Aorta (tissue), 5 donors: ENCODE measurements at places on chromosomes 6 and 20.

- H3K27me3 ChIP-seq, result no peaks in the 10 kb centered on the region
- no peaks in the 10 kb centered on the region for H3K4me1 ChIP-seq
- no peak overlapping the region for H3K4me3 ChIP-seq
- no peak overlapping the region for H3K27ac ChIP-seq
Observed at GRCh38 chr6:157469378-157469777, 88.4 kb downstream of the ZDHHC14 start.

DNA sequence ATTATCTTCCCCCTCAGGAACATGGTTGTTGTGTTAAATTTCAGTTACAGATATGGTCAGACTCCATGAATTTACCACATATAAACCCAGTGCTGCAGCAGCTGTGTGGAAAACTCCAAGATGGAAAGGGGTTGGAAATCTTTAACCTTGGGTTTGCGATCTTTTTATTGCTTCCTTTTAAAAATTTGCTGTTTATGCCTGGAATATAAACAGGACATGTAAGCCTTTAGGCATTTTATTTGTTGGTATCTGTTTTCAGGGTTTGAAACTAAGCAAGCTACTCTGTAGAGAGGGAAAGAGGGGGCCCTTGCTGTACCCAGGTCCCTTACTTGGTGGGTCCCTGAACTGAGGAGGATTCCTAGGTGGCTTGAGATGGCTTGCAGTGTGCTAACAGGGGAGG, 778 bp downstream of the PKIG start:
- peak overlapping the region; percentile 84 for H3K27ac ChIP-seq
- no peaks in the 10 kb centered on the region for H3K36me3 ChIP-seq
- no peak for DNase-seq
- H3K4me3 ChIP-seq, result peak overlapping the region; percentile 67

DNA sequence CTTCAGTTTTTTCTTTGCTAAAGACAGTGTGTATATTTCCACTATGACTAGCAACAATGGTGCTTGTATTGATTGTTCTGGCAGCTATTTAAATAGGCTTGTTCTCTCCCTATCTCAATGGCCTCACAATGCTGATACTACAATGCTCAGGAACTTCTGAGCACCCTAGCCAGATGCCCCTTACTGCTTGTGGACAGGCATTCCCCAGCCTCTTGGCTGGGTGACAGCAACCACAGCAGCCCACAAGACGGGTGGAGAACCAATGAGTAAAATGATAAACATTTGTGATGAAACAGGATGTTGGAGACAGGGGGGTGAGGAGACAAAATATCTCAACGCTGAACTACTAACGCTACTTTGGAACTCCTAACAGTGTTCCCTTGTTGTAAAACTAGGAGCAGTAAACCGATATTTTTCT, 42.3 kb downstream of the HIVEP2 start:
- H3K36me3 ChIP-seq, result no peaks in the 10 kb centered on the region
- H3K27ac ChIP-seq, result no peak overlapping the region
- no peaks in the 10 kb centered on the region for H3K4me1 ChIP-seq

DNA sequence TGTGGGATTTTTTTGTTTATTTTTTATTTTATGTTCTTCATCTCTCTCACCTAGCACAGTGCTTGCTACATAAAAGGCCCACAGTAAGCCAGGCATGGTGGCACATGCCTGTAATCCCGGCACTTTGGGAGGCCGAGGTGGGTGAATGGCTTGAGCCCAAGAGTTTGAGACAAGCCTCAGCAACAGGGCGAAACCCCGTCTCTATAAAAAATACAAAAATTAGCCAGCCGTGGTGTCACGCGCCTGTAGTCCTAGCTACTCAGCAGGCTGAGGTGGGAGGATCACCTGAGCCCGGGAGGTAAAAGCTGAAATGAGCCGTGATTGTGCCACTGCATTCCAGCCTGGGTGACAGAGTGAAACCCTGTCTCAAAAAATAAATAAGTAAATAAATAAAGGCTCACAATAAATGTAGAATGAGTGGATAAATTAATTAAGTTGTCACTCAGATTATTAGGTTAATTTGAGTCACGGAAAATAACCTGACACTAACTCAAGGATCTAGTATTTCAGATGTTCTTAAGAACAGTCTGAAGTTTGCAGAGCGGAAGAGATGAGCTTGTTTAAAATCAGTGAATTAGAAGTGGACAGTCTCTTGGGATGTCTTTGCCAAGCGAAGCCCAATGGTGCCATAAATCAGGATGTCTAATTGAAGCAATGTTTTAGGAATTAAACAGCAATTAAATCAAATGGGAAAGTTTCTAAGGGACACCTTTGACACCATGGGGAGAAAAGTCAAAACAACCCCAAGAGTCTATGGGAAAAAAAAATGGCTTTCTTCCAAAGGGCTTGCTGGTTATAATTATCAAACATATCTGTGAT, 214.4 kb downstream of the ZNF217 start:
- H3K27ac ChIP-seq, result no peak overlapping the region
- no peaks in the 10 kb centered on the region for H3K4me1 ChIP-seq
- no peak for DNase-seq
- H3K4me3 ChIP-seq, result no peak overlapping the region
- no peaks in the 10 kb centered on the region for H3K36me3 ChIP-seq

DNA sequence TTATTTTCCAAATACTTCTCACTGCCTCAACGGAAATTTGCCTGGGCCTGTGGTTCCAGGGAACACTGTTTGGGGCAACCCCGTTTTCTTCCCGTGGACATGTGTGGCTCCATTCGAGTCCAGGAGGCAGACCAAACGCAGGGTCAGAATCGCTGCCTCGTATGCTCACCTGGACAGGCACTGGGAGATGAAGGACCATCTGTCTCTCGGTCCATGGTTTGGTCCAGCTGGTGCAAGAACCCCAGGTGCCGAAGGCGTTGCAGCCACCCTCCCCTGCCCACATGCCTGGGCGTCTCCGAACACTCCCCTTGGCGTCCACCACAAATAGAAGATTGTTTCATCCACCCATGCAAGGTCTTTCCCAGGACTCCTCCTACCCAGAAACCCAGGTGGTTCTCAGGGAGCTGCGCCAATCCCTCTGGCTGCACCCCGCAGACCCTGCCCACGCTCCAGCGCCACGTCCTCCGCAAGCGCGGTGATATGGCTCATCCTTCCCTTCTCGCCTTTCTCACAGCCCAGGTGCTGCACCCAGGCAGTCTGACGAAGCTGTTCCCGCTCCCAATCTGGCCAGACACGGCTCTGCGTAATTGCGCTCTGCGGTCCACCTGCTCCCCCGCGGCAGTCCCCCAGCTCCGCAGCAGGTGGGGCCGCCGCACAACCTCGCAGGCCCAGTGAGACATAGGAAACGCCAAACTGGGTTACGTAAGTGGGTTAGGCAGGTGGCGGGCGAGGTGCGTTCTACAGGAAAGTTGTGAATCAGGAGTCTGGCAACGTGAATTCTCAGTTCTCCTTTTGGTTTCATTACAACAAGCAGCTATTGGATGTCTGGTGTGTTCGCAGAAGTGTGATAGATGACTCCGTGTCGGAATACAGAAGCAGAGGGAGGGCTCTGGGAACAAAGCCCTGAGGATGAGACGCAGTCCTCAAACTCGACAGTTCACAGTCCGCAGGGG, 146.2 kb upstream of the ECI2 start:
- H3K27me3 ChIP-seq, result no peaks in the 10 kb centered on the region
- H3K4me3 ChIP-seq, result no peak overlapping the region
- H3K27ac ChIP-seq, result no peak overlapping the region
- no peak for DNase-seq
- H3K4me1 ChIP-seq, result no peaks in the 10 kb centered on the region

GRCh38 chr6:150334790-150335783, 33.7 kb upstream of the IYD start:
- DNase-seq, result no peak
- H3K4me1 ChIP-seq, result no peaks in the 10 kb centered on the region
- no peak overlapping the region for H3K4me3 ChIP-seq
- no peak overlapping the region for H3K27ac ChIP-seq
- no peaks in the 10 kb centered on the region for H3K36me3 ChIP-seq
- H3K27me3 ChIP-seq, result no peaks in the 10 kb centered on the region

GRCh38 chr20:63930971-63931553, 25.2 kb downstream of the UCKL1 start:
- no peaks in the 10 kb centered on the region for H3K36me3 ChIP-seq
- H3K4me1 ChIP-seq, result no peaks in the 10 kb centered on the region
- H3K4me3 ChIP-seq, result no peak overlapping the region
- no peak overlapping the region for H3K27ac ChIP-seq
- DNase-seq, result no peak
- no peaks in the 10 kb centered on the region for H3K27me3 ChIP-seq

GRCh38 chr6:169851641-169852503, 100.5 kb downstream of the ERMARD start:
- no peak for DNase-seq
- no peaks in the 10 kb centered on the region for H3K4me1 ChIP-seq
- no peak overlapping the region for H3K27ac ChIP-seq
- H3K36me3 ChIP-seq, result no peaks in the 10 kb centered on the region
- H3K27me3 ChIP-seq, result no peaks in the 10 kb centered on the region

DNA sequence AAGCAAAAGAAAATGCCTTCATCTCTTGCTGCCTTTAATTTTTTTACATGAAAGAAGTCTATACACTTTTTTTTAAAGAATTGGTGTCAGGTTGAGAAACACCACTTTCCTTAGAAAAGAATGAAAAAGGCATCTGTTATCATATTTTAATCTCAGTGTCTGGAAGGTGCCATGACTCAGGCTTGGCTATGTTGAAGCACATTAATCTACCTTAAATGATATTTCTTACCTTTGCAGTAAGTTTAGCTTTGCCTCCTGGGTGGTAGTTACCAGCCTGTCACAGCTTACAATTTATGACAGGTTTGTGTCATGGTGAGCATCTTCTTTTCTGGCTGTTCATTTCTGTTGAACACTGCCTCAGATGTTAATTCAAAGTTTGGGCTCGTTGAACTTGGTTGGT, 95.3 kb downstream of the RTN4IP1 start:
- H3K27me3 ChIP-seq, result no peaks in the 10 kb centered on the region
- H3K36me3 ChIP-seq, result no peaks in the 10 kb centered on the region
- H3K4me1 ChIP-seq, result no peaks in the 10 kb centered on the region
- H3K4me3 ChIP-seq, result no peak overlapping the region

DNA sequence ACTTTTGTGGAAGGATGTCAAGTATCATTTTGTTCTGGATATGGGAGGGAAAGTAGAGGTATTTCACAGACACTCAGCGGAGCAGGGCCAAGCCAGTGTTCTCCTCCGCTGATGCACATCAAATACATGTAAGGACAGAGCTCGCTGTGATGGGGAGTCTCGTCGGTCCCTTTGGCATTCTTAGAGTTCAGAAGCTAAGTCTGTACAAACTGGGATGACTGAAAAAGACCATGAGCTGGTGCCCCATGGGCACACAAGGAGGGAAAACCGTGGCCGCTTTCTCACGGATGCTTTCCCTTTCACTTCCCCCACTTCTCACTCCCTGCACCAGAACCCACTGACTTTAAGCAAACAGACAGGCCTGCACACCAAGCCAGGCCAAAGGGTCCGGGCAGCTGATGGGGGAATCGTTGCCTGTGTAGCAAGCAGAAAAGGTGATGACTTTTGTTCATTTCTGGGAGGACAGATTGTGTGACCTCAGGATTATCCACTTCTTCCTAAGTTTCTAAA, 27.7 kb upstream of the MPC1 start:
- no peak for DNase-seq
- H3K4me3 ChIP-seq, result no peak overlapping the region
- no peak overlapping the region for H3K27ac ChIP-seq
- H3K27me3 ChIP-seq, result no peaks in the 10 kb centered on the region
- H3K36me3 ChIP-seq, result no peaks in the 10 kb centered on the region

DNA sequence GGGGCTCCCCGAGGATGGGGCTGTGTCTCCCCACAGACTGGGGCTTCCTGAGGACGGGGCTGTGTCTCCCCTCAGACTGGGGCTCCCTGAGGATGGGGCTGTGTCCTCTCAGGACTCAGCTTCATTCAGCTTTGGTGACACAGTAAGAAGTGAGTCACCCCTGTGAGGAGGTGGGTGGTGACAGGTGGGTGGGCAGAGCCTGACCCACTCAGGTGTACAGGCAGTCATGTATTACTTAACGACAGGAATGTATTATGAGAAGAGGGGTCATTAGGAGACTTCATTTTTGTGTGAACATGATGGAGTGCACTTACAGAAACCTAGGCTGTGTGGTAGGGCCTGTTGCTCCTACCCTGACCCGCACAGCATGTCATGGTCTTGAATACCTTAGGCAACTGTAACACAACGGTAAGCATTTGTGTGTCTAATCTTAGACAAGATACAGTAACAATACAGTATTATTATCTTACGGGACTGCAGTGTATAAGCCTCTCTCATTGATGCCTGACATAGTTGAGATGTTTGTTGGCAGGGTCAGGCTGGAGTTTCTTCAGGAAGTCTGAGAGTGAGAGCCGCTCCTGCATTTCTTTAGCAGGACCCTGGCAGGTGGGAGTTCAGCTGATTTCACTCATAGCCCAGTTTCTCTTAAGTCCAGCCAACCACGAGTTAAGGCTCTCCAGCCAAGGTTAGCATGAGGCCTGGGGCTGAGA, 10.9 kb upstream of the PGC start:
- H3K27me3 ChIP-seq, result no peaks in the 10 kb centered on the region
- H3K4me1 ChIP-seq, result no peaks in the 10 kb centered on the region
- peak; percentile 10 for DNase-seq
- H3K36me3 ChIP-seq, result no peaks in the 10 kb centered on the region
- no peak overlapping the region for H3K27ac ChIP-seq
- H3K4me3 ChIP-seq, result no peak overlapping the region

DNA sequence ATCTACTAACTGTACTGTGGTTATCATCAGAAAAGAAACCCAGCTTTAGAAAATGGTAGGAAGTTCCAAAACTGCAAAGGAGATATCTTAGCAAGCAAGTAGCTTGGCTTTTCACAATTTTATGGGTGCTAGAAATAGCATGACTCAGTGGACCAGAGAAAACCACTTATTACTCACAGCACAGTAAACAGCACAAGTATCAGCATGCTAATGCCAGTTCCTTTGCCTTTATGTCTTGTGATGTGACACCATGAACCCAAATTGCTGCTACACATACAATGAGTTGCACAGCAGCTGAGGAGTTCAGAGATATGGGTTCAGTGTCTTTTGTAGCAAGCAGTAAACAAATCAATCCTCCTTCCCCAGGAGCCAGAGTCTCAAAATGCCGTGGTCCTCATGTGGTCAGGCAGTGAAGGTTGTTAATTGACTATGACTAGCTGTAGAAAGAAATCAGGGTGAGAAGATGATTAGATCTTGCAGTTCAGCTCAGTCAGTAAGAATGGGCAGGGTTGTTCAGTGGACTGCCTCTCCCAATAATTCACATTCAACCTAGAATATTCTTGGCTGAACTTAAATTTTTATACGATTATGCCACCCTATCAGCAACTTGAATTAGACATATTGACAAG, 73.3 kb downstream of the OPRM1 start:
- DNase-seq, result no peak
- no peak overlapping the region for H3K4me3 ChIP-seq
- H3K27ac ChIP-seq, result no peak overlapping the region
- no peaks in the 10 kb centered on the region for H3K27me3 ChIP-seq
- no peaks in the 10 kb centered on the region for H3K4me1 ChIP-seq

GRCh38 chr6:144849920-144850319, 564.8 kb downstream of the UTRN start:
- no peak for DNase-seq
- H3K4me1 ChIP-seq, result no peaks in the 10 kb centered on the region
- H3K27me3 ChIP-seq, result no peaks in the 10 kb centered on the region
- H3K36me3 ChIP-seq, result peaks cover 3% of the 10 kb centered on the region
- no peak overlapping the region for H3K27ac ChIP-seq

- H3K36me3 ChIP-seq, result peaks cover 6% of the 10 kb centered on the region
- H3K4me3 ChIP-seq, result no peak overlapping the region
Observed at GRCh38 chr6:152300517-152300916, 336.6 kb downstream of the SYNE1 start.

GRCh38 chr6:131998255-131998982, 47.2 kb upstream of the CCN2 start:
- no peak for DNase-seq
- no peak overlapping the region for H3K4me3 ChIP-seq
- H3K36me3 ChIP-seq, result no peaks in the 10 kb centered on the region
- H3K27me3 ChIP-seq, result no peaks in the 10 kb centered on the region

GRCh38 chr6:110545081-110545872, 68.9 kb upstream of the SLC22A16 start:
- no peak for DNase-seq
- no peak overlapping the region for H3K4me3 ChIP-seq
- no peak overlapping the region for H3K27ac ChIP-seq
- H3K27me3 ChIP-seq, result no peaks in the 10 kb centered on the region
